ENCODE measurements at places on chromosomes 11 and 22.

GRCh38 chr11:4704054-4704789 is at the start of gene MMP26:
TSS of gene MMP26 (plus strand) at chr11:4704784.
- DNase-seq = no peak

DNA sequence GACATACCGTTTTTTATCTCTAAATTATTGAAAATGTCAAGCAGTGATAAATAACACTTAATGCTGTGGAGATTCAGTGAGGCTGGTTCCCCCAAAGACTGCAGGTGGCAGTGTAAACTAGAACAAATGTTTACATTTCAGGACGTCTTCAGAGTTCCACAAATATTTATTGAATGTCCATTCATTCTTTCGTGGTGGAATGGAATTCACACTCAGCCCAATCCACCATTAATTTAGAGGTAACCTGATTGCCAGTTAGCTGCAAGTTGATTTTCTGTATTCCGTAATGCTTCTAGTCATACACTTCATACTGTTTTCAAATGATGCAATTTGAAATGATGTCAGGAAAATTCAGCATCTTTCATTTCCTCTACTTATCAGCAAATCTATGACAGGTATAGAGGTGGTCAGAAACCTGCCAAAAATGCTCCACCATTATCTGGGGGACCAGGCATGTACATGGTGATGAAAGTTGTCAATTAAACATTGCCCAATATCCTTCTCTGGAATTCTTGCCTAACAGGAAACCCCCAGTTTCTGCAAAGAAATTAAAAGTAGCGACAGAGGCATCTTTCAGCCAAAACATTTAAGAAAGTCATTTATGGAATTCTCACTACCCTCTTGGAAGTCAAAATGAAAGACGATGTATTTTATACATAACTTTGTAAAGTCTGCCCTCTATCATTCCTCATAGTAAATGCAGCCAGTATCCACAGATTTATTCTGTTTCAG is 94.3 kb upstream of the BMAL1 start:
- DNase-seq = no peak

DNA sequence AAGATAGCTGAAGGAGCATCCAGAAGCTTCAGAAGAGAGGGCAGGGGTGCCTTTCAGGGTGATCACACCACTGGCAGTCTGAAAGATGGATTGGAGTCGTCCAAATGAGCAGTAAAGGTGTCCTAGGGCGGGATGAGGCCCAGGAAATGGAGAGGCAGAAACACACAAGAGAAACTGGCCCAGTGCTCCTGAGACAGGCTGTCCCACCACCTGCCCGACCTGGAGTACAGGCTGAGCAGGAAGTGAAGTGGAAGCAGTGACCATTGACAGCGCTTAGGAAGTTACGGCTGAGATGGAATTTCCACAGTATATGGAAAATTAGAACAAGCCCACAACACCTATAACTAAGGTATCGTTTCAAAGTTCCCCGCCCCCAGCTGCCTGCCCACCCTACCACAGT is 16.1 kb downstream of the EIF3F start:
- no peak for DNase-seq

GRCh38 chr11:36744375-36745168 is 146.5 kb upstream of the RAG2 start:
- DNase-seq = peak; percentile 69
